RPMI7951 (cell line): ENCODE measurements at places on chromosomes 11 and 22. TPM values are rescaled to one million over a fixed set of nuclear protein-coding genes. Genes with fewer than 3 reads are reported as not detected.

The ACTN3 gene
- total RNA-seq = under 0.01 TPM in 1 of 2 replicates, not detected in the other

DNA sequence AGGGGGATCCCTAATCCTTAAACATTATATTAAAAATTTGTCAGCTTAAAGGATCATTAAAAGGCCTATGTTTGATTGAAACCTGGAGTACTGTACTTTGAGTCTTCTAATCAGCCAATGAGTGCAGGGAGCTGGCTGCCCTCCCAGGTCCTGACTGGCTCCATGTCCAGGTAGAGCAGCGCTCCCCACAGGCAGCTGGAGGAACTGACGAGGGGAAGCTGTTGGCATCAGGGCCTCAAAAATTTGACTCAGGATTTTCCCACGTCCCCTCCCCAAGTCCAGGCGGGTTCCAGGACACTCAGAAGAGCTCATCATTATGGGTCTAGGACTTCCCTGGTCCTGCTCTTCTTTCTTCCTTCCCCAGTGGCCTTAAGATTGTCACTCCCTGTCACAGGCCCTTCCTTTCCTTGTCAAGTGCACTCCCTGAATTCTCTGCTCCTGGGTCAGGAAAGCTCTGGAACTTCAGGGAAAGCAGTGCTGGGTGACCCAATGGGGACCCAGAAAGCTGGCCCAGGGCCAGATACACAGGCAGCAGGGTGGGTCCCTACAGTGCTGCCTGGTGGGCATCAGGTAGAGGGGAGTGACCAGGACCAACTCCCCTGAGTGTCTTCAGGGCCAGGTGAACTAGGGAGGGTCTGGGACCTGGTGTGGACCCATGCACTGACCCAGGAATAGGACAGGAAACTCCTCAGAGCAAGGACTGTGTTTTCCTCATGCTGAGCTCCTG lies 65.5 kb downstream of the GGTLC2 start:
- DNase-seq = no peak

The GAB4 gene
- total RNA-seq = not detected in 2 replicates

- DNase-seq = no peak
Measured at GRCh38 chr11:122207921-122208764, 92.1 kb upstream of the BLID start.

- DNase-seq = no peak
Measured at GRCh38 chr11:45902452-45903380, 4.4 kb downstream of the FREY1 start.

GRCh38 chr11:92948116-92948515 lies 21.3 kb upstream of the MTNR1B start:
- no peak for DNase-seq

GRCh38 chr11:35676611-35676965 lies 14.0 kb downstream of the TRIM44 start:
- no peak for DNase-seq

The APOA1 gene
- 0.48 TPM in 1 of 2 replicates, not detected in the other for total RNA-seq

GRCh38 chr11:19435306-19435989 lies 194.7 kb upstream of the E2F8 start:
- DNase-seq = no peak

The SPDYC gene
- total RNA-seq = not detected in 2 replicates

The SMIM35 gene
- total RNA-seq = not detected in 2 replicates

- peak; percentile 47 for DNase-seq
Measured at GRCh38 chr11:18987454-18988231, 48.4 kb upstream of the MRGPRX1 start.

GRCh38 chr22:31901388-31902137 lies 42.8 kb upstream of the YWHAH start:
- DNase-seq = no peak

DNA sequence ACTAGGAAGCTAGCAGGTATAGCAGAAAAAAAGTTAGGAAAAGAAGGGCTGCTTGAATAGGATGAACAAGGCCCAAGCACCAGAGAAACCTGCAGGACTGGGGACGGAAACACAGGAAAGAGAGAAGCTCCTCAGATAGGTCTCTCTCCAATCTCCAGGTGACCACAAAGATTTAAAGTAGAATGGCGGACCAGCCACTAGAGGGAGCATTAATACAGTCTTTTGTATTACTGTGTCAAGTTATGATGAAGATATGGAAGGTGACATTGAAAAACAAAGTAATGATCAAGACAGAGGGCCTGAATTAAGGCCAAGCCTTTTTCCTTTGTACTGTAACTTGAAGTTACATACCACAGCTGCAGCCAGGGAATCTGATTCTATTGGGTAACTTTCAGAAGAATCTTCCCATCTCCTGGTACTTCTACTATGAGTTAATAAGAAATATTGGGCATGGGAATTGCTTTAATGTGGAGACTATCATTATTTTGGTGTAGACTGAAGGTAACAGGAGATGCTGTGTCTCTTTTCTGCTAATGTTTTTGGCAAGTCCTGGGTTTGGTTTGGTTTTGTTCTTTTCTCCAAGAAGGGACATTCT lies 33.8 kb downstream of the OR2AG2 start:
- peak; percentile 49 for DNase-seq
